Left renal pelvis (tissue), 4 donors: ENCODE measurements at places on chromosomes 1 and 21. TPM values are rescaled to one million over a fixed set of nuclear protein-coding genes. Genes with fewer than 3 reads are reported as not detected.

GART gene
- 66.5 TPM for polyA plus RNA-seq

DNA sequence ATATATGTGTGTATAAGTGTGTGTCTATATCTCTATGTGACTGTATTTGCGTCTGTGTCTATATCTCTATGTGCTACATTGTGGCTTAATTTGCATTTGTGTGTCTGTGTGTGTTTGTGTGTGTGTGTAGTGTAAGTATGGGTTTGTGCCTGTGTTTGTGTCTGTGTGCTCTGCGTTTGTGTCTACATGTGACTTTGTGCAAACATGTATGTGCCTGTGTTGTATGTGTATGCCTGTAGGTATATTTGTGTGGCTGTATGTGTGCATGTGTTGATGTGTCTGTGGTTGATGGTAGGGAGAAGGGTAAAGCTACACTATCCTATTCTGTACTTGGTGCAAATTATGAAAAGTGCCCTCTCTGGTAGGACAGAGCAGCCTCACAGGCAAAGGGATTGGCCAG, 7.3 kb upstream of the FGGY start:
- no peak for DNase-seq

DNA sequence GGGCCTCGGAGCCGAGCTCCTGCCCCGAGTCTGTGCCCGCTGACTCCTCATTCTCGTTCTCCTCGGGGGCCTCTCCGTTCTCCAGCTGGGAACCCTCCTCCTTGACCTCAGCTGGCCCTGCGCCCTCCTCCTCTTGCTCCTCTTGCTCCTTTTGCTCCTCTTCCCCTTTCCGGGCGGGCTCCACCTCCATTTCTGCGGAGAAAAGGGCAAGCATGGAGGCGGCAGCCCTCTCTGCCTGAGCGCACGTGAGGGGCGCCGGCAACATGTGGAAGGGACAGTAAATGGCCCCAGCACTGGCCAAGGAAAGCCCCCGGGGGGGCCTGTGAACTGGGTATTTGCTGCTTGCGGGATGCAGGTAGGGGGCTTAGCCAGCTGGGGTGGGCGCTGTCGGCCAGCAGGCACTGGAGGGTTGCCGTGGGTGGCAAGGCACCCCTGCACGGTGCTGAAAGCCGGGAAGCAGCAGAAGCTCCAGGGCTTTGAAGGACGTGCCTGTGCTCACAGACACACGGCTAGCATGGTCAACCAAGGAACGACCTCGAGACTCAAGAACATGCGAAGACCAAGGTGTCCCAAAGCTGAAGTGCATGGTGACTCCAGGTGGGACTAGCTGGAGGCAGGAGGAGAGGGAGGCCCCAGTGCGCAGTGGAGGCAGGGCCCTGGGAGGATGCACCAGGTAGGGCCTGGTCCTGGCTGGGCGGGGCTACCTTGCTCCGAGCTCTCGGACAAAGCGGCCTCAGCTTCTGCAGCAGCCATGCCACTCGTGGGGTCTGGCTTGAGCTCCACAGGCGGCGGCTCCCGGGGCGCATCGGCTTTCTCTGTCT, 30.7 kb downstream of the ZBTB17 start:
- DNase-seq, result no peak

GRCh38 chr1:53502641-53503432, 43.6 kb downstream of the DMRTB1 start:
- no peak for DNase-seq

DNA sequence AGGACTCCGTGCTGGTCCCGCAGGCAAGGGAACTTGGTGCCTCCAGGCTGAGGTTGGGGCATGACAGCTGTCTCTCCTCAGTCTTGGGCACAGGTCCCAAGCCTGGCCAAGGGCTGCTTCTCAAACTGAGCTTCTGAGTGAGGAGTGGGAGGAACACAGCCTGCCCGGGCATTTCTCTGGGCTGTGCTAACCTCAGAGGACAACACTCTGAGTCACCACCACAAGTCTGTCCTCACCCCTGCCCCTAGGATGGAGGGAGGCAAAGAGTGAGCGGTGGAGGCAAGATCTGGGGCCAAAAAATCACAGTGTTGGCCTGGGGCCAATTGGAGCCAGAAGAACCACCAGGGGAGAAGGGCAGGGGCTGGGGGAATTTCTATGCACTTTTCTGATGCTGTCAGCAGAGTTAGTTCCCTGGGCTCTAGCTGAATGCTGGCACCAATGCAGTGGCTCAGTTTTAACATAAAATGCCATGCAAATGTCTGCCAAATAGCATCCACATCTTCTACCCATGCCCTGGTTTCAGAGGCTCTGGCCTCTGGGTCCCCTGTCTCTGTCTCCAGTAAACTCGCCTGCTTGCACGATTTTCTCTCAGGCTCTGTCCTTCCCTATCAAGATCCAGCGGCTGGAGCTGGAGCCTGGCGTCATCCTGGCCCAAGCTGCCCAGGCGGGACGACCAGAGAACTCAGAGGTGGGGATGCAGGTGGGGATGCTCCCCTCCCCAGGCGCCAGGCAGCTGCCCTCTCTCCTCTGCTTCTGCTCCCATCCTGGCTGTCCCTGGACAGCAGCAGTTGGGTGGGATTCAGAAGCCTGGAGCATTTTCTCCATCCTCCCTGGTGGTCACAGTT, 11.0 kb upstream of the CDK18 start:
- no peak for DNase-seq

ZNF593OS gene
- polyA plus RNA-seq, result 1.2 TPM

TENT5C gene
- 3.1 TPM for polyA plus RNA-seq

- no peak for DNase-seq
Observed at GRCh38 chr1:153000294-153000693, 1.3 kb upstream of the SPRR3 start.

SLC27A3 gene
- 42.1 TPM for polyA plus RNA-seq

GRCh38 chr1:239293350-239294110, 92.8 kb upstream of the CHRM3 start:
- DNase-seq, result no peak

MIXL1 gene
- 0.47 TPM for polyA plus RNA-seq

- no peak for DNase-seq
Observed at GRCh38 chr1:109796484-109797302, 33.0 kb upstream of the EPS8L3 start.

PLA2G2D gene
- not detected for polyA plus RNA-seq

CORT gene
- 0.68 TPM for polyA plus RNA-seq

DNA sequence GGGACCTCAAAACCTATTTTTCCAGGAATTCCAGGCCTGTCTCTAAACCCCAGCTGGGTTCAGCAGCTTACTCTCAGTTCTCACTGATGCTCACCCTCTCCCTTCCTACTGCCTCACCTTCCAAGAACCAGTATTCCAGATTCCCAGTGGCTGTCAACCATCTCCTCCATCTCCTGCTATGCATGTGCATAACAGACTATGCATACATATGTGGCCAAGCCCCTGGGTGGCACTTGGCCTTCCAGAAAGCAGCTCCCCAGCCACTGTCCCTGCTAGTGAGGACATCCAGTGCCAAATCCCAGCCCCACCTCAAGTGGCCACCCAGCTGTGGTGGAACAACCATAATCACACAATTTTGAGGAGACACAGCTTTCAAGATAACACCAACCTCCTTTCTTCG, 475.7 kb upstream of the PKN2 start:
- DNase-seq, result no peak

- DNase-seq, result no peak
Observed at GRCh38 chr1:111733183-111733991, 5.8 kb downstream of the INKA2 start.

GRCh38 chr1:67726224-67726623, 41.2 kb downstream of the GADD45A start:
- DNase-seq, result no peak

- DNase-seq, result no peak
Observed at GRCh38 chr1:55064861-55065263, 25.5 kb downstream of the PCSK9 start.

DNA sequence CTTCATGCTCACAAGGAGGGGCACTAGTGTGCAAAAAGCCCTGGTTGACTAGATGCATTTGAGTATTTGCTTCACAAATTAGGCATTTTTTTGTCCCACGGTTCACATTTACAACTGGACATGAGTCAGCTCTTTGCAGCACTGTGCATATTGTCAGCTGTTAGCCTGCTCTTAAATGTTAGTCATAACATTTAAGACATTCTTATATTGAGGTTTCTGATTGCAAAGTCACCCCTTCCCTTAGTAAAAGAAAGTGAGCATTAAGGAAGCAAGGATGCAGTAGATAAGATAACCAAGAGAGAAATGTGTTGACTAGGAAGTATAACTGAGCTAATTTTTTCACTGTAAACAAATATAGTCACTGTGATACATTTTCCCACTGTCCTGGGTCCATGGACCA, 132.6 kb upstream of the CTTNBP2NL start:
- DNase-seq, result no peak

AMPD1 gene
- not detected for polyA plus RNA-seq

- DNase-seq, result no peak
Observed at GRCh38 chr1:165897326-165898303, 70.2 kb downstream of the UCK2 start.

SORT1 gene
- polyA plus RNA-seq, result 25.7 TPM

DNA sequence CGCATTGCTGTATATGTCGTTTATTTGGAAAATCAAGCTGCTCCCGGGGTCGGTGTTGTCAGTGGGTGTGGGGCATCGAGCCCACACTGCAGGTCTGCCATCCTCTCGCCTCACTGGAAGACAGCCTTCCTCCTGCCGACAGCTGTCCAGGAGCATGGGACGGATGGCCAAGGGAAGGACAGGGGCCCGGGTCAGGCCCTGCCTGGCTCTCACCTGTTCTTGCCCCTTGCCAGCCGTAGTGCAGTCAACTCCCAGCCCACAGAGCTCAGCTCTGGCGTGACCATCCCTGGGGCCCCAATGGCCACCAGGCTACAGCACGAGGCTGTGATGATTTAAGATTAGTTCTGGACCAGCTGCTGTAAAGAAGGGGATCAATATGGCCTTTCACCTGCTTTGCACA, 86.9 kb upstream of the ACTL8 start:
- no peak for DNase-seq

NUF2 gene
- 27.9 TPM for polyA plus RNA-seq

GRCh38 chr1:43851561-43852338, 81.9 kb upstream of the ARTN start:
- DNase-seq, result no peak

- no peak for DNase-seq
Observed at GRCh38 chr21:25881524-25882376, 147.0 kb downstream of the GABPA start.

GRCh38 chr1:25064465-25065240, 134.6 kb upstream of the RUNX3 start:
- no peak for DNase-seq

GRCh38 chr1:210882414-210883221, 251.3 kb downstream of the KCNH1 start:
- DNase-seq, result no peak

FCRL1 gene
- not detected for polyA plus RNA-seq

DNA sequence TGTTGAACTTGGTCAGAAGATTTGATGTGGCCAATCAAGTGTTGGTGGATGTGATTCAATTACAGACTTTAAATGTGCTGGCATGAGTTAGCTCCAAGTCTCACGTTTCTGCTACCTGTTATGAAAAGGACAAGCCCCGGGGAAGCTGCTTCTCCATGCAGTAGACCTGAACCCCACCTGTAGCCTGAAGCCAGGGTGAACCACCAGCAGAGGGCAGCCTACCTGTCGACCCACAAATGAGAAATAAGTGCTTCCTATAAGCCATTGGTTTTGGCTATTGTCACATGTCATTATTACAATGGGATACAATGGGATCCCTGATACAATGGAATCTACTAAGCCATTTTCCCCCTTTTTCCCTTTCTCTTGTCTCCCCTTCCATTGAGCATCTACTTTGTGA, 230.2 kb downstream of the PRDM2 start:
- DNase-seq, result no peak

DNA sequence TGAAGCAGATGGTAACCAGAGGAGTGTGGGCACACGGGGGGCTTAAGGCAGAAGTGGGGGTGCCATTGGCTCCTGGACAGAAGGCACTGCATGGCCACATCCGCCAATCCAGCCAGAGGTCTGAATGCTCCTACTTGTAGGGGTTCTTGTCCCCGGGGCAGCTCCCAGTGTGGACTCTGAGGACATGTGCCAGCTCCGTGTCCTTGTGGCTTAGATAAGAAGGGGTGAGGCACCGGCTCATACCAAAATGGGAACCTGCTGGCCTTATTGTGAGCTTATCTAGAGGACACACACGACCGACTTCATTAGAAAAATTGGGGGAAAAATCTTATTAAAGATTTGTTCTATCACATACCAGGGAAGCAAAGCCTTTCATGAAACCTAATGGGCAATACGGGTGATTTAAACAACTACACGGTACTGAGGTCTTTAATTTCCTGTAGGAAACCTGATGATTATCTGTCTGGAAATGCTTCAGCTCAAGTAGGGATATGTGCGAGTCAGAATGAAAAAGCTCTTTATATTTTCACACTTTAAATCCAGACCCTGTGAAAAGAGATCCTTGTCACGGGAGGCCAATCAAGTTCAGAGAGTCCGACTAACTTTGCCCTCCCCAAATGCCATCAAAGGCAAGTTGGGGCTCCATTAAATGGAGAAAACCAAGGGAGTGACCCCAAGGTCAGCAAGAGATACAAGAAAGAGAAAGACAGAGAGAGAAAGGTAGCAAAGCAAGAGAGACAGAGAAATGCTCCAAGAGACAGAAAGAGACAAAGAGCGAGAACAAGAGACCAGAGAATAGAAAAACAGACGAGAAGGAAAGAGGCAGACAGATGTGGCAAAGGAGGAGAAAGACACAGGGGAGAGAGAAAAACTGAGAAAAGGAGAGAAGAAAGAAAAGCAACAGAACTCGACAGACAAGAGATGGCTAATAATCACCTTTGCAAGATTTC, 14.1 kb upstream of the KCNN3 start:
- no peak for DNase-seq

VHLL gene
- not detected for polyA plus RNA-seq

DNA sequence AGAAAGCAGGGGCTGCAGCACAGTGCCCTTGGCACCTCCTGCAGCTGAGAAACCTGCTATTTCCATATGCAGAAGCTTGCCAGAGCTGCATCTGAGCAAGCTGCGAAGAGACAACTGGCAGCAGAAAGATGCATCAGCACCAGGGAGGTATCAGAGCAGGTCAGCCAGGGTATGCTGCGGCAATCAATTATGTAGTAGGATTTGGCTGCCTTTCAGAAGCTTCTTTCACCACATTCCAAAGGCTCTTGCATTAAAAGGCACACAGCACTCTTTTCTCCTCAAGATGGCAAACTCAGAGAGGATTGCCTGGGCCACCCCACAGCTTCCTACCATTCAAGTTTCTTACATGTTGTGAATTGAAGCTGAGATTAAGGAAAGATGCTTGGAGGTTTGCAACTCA, 47.6 kb upstream of the RAP1A start:
- DNase-seq, result no peak

DNA sequence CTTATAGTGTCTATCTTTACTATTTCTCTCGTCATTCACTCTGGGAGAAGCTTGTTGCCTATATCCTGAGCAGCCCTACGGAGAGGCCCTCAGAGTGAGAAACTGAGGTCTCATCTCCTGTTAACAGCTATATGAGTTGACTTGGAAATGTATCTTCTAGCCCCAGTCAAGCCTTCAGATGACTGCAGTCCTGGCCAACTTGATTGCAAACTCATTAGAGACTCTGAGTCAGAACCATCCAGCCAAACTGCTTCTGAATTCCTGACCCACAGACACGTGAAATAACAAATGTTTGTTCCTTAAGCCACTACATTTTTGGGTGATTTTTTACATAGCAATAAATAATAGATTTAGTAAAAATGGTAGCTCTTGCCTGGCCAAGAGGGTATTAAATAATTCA, 3.9 kb upstream of the ZBED6 start:
- DNase-seq, result no peak

GRCh38 chr21:44950351-44950750, 10.5 kb downstream of the SLX9 start:
- no peak for DNase-seq

GRCh38 chr1:53982034-53982762, 35.8 kb downstream of the LDLRAD1 start:
- peak; percentile 35 for DNase-seq

GRCh38 chr1:235030919-235031596, 97.6 kb downstream of the TOMM20 start:
- no peak for DNase-seq

- DNase-seq, result no peak
Observed at GRCh38 chr1:245751726-245752470, 597.1 kb downstream of the KIF26B start.
